ENCODE measurements at places on chromosomes 7 and 10.

DNA sequence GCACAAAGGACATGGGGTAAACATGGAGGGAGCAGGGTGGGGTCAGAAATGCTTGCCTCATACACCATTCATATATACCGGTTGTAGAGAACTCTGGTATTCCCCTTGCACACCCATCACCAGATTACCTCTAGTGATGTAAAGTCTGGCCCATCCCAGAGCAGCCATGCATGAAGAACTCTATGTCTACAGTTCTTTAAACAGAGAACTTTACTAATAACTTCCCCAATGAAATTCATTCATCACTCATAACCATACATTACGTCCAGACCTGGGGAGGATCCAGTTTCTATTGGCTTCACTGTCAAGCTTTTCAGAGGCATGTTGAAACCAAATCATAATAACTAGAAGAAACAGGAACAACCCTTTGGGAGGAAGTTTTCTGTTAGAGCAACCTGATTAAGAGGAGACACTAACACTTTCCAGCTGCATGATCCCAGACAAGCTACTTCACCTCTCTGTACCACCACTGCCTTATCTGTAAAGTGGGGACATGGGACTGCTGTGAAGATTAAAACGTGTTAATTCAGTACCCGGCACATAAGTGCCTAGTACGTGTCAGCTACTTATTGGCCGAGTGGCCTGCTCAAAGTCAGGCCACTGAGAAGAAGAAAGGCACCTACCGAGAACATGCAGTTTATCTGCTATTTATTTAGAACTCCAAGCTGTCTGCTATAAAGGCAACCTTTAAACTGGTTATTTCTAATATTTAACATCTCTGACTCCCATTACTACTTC, 59.7 kb downstream of the IGF2BP3 start:
- no peak for DNase-seq

DNA sequence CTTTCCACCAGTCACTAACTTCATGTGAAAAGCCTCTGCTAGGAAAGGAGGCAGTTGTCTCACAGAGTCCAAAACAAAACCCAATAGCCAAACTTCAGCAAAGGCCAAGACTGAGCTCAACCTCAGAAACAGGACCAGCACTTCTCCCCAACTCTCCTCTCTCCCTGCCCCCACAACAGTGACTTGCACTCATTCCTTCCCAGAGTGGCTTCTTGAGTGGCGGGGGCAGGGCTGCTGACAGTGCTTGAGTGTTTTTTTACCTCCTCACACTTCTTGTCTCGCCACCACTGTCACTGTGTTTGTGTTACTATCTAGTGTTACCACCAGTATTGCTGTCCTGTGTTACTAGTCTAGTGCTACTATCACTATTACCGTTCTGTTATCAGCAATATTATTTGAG, 206.8 kb downstream of the KLF6 start:
- DNase-seq = no peak

- no peak for DNase-seq
These were observed 9.2 kb downstream of the PFKFB3 start for GRCh38 chr10:6211671-6212635.

- DNase-seq = peak; percentile 29
These were observed at the start of gene SUN1 for GRCh38 chr7:832167-832967. Gene SUN1 (plus strand): TSS chr7:832476. CDS start chr7:832525, 49 bp downstream.

DNA sequence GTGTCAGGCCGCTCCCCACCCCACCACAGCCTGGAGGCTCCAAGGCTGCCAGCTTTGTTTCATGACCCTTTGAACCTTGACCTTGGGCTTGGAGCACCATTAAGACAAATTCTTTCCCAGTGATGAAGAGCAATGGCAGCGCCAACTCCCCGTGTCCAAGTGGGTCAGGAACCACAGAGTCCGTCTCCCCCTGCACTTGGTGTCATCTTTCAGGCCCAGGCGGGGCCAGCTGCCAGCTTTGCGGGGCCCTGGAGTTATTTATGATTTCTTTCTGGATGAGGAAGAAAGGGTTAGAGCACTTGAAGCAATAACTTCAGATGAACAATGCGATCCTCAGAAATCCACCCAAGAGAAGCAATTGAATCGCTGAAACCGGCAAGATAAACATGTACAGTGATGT, 110.8 kb downstream of the MYL10 start:
- no peak for DNase-seq

GRCh38 chr7:51226916-51227535, 89.6 kb downstream of the COBL start:
- no peak for DNase-seq

DNA sequence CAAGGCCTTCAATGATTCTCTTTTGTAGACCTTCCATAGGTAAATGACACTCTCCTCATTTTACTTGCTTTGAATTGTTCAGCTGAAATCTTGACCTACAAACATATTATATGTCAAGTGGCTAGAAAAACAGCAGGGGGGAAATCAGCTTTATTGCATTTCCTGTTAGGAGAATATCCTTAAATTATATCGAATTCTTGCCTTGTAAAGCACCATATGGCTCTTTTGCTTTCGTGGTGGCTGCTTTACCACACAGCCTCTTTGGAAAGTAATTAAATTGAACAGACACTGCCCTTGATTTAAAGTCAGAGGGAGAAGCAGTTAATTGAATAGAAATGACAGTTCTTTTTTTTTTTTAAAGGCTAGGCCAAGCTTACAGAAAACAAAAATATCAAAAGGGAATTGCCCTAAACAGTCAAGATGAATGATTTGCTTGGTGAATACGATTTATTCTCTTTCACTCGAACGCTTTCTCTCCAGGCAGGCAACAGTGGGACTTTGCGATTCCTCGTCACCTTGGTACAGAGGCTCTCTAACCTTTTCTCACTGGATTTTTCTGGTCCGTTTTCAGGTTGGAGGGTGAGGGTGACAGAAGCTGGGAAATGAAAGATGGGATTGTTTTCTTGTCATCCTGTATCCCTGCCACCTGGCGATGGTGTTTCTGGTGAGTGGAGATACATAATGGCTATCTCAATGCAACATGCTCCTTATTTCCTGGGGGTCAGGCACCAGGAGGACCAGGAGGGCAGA, 126.0 kb downstream of the GATA3 start:
- DNase-seq = no peak
